Stimulated activated CD8-positive, alpha-beta memory T cell treated with anti-CD3 and anti-CD28 coated beads, Interleukin-7, amount 100 ng/mL, for 4 hours (primary cell): ENCODE measurements at places on chromosomes 3 and 15.

- no peak for DNase-seq
These were observed 40.9 kb downstream of the TPRG1 start for GRCh38 chr3:189212681-189213080.

DNA sequence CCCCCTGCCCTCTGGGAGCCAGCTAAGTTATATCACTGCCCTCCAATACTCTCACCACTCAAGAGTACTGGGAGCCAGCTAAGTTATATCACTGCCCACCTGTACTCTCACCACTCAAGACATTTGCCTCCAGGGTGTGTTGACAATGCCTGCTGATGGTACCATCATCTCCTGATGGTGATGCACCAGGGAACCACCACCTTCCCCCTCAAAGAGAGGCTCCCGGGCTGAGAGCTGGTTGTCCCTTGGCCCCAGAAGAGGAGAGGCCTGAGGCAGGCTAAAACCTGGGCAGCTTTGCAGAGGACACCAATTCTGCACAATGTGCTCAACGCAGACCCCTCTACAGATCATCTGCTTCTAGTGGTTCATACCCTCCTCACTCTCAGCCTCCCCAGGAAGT lies 7.5 kb upstream of the HAPLN3 start:
- DNase-seq, result no peak

DNA sequence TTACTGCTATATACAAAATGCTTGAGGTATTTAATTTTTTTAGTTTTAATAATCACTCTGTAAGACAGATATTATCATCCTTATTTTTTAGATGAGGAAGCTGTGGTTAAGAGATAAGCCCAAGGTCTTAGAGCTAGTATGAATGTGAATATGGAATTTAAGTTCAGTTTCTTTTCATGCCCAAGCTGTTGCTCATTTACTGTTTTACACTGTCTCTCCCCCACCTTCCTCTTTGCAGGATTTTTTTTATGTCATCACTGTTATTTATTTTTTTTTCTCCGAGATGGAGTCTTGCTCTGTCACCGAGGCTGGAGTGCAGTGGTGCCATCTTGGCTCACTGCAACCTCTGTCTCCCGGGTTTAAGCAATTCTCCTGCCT lies 22.5 kb downstream of the MAP2K5 start:
- DNase-seq, result no peak

DNA sequence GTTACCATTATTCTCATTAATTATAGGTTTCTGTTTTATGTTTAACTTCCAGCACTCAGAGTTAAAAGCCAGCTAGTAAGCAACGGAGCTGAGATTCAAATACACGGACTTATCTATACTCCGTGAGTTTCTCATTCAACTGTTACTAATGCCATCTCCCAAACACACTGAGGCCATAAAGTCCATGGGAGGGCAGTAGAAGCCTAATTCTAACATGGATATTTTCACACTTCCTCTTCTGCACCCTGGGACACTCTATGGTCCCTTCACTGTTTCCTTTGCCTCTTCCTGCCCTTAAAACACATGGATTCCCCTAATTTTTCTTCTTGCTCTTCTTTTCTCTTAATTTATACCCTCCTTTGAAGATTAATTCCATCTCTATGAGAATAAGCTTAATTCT lies 245.0 kb downstream of the KLF13 start:
- DNase-seq, result no peak

GRCh38 chr3:147462856-147463255 lies 53.7 kb downstream of the ZIC1 start:
- no peak for DNase-seq

DNA sequence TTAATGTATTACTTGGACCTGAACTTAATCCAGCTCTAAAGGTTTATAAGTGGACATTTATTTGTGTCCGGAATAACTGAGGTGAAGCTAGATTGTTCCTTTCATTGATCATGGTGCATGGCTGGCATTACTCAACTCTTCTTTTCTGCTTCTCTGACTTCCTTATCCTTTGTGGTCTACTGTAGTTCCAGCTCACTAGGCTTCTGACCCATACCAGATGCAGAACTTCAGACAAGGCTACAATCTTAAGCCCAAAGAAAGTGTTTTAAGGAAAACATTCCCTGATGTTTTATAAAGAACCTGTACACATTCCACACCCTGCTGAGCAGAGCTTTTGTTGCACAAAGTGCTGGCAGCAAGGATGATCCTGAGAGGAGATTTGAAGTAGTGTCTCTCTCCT lies 250.8 kb upstream of the TGFBR2 start:
- no peak for DNase-seq

- DNase-seq, result no peak
These were observed 13.7 kb upstream of the TLE3 start for GRCh38 chr15:70111203-70112073.

DNA sequence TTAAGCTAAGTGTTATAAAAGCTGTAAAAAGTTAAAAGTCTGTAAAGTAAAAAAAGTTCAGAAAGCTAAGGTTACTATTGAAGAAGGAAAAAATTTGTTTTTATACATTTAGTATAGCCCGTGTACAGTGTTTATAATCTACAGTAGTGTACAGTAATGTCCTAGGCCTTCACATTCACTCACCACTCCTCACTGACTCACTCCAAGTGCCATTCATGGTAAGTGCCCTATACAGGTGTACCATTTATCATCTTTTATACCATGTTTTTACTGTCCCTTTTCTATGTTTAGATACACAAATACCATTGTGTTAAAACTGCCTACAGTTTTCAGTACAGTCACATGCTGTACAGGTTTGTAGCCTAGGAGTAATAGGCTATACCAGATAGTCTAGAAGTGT lies 8.8 kb downstream of the CCDC71 start:
- DNase-seq, result no peak

DNA sequence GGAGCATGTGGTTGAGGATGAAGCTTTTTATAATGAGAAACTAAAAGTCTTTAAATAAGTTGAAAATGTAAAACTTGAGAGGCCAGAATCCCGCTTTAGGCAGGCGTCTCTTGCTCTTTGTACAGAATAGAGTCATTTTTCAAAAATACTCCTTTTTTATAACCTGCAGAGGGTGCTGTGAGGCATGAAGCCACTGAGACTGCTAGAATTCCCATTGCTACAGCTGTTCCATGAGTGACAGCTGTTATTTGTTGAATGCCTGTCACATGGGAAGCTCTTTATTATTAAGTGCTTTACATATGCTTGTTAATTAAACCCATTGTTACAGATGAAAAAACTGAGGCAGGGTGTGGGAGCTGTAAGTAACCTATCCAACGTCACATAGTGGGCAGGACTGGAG lies 18.5 kb downstream of the MINAR1 start:
- no peak for DNase-seq

GRCh38 chr3:48573973-48574585 lies 10.5 kb upstream of the UCN2 start:
- DNase-seq, result no peak

DNA sequence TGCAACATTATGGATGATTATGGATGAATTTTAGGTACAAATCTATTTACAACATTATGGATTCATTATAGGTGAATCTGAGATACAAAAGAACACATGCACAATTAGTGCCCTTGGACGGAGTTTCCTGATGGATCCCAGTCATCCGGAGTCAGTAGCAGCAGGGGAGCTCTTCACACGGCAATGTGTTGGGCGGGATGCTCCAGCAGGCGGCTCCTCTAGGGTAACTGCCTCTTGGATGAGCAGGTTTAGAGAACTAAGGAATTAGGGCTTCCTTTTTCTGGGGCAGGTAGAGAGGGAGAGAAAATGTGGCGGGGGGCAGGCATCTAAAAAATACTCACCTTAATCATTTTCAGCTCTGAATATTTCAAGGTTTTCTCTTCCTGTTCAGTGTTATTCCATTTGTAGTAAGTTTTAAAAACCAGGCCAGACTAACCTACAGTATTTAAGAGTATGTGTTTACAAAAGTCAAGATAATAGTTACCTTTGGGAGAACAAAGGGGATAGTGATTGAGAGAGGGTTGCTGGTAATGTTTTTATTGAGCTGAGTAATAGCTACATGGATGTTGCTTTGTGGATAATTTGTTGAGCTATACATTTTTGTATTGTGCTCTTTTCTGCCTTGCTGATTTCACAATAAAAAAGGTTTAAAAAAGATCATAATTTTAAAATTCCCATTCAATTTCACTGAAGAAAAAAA lies 27.4 kb upstream of the GOLM2 start:
- no peak for DNase-seq

DNA sequence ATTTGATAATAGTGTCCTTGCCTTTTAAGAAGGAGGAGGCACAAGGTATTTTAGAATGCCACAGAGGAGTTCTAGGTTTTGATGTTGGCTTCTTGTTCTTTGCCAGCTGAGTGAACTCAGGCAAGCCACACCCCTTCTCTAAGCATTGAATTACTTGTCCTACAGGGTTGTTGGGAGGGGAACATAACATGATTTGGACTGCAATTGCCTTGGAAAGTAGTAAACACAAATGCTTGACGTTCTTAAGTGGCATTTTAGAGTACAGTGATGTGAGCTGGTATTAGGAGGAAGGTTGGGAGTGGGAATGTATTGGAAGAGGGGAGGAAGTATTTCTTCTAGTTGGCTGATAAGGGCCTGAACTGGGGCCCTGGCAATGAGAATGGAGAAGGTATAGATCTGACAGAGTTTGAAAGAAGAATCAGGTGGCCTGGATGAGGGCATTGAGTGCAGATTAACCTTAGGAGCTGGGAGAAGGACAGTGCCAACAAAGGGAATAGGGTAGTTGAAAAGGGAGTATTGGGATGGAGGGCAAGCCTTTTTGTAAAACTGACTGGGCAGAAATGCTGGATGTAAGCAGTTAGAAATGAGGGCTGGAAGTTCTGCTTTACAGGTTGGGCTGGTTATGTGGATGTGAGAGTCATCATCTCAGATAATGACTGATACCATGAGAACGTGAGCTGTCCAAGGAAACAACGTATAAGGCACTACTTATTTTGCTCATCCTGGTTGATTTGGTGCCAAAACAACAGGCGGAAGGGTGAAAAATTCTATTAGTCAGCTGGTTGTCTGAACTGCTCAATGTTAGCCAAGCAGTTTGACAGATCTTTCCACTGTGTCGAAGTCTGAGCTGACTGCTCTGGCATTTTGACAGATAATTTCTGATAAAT lies 16.7 kb downstream of the KAT2B start:
- no peak for DNase-seq

DNA sequence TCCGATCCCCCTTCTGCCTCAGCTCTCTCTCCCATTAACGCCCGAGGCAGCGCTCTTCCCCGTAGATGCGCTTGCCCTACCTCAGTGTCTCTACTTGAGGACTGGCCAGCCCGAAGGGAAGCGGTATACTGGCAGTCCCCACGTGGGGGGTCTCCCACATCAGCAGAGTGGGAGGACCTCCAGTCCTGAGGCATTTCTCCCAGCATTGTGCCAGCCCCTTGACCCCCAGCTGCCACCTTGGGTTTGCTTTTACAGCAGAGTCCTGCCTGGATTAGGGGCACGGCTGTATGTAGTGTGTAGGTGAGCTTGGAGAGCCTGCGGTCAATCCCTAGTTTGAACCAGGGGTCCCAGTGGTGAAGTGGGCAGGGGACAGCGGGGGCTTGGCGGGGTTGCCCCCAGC lies 767 bp downstream of the SEMA3F start:
- no peak for DNase-seq

DNA sequence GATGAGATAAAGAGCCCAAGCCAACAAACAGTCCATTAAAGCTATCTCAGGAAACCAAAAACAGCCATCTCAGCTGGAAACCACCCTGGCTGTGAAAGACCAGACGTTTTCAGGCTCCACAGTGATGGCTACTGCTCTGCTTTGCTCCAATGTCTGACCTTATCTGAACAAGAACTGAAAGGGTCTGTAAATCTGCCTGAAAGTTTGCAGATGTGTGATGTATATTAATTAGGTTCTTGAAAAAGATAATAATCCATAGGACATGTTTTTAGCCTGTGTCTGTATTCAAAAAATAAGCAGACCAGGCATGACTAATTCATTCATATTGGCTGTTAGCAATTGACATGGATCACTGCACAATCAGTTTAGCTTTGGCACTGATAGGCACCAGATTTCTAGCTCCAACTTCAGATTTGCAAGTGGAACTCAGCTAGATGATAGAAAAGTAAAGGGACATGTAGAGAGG lies 611.4 kb upstream of the NAALADL2 start:
- DNase-seq, result no peak

GRCh38 chr15:64536244-64536836 lies 76.0 kb downstream of the ZNF609 start:
- no peak for DNase-seq

GRCh38 chr3:85979034-85979433 lies 1011.9 kb downstream of the VGLL3 start:
- DNase-seq, result no peak

DNA sequence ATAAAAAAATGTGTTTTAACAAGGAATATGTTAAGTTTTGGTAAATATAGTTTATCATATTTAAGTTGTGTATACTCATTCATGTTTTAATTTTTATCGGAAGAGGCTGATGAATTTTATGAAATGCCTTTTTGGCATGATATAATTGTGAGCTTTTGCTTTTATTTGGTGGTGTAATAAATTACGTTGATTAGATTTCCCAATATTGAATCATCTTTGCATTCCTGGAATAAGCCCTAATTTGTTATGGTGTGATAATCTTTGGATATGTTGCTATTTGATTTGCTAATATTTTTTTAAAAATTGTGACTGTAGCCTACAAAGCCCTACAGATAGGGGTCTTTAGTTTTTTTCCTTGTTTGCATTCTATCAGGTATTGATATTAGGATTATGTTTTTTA lies 107.4 kb downstream of the IGF1R start:
- DNase-seq, result no peak

- no peak for DNase-seq
These were observed 2.1 kb upstream of the PPM1L start for GRCh38 chr3:160753953-160754352.

DNA sequence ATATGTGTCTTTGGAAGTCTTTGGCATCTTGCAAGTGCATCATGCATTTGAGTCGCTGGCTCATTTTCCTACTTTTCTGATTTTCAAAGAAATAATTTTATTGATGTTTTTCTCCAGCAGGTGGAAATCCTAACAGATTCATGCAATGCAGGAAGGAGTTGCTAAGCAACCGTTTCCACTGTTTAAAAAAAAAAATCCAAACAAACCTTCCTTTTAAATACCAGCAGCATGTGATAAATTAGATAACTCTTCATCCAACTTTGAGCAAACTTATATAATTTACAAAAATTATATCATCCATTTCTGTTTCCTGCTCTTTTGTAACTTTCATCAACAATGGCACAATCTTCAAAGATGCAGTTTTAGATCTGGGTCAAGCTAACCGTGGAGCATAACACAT lies 364.1 kb downstream of the MFSD1 start:
- DNase-seq, result no peak

DNA sequence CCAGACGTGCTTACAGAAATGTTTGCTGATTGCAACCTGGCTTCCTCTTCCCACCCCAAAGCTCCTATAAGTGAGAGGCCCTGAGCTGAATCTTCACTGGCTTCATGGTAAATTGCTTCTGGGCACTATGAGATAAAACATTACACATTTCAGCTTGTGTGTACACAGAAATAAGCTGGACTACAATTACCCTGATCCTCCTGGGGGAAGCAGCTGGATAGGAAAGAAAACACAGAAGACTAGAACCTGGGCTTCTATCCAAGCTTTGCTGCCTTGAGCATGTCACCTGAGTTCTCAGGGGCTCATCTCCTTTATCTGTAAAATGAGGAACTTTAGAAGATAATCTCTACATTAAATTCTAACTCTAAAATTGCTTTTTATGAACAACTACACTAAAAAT lies 40.3 kb downstream of the THBS1 start:
- DNase-seq, result no peak
